Glutamatergic neuron (in vitro differentiated cells): ENCODE measurements at places on chromosomes 4 and X. TPM values are rescaled to one million over a fixed set of nuclear protein-coding genes. Genes with fewer than 3 reads are reported as not detected.

DNA sequence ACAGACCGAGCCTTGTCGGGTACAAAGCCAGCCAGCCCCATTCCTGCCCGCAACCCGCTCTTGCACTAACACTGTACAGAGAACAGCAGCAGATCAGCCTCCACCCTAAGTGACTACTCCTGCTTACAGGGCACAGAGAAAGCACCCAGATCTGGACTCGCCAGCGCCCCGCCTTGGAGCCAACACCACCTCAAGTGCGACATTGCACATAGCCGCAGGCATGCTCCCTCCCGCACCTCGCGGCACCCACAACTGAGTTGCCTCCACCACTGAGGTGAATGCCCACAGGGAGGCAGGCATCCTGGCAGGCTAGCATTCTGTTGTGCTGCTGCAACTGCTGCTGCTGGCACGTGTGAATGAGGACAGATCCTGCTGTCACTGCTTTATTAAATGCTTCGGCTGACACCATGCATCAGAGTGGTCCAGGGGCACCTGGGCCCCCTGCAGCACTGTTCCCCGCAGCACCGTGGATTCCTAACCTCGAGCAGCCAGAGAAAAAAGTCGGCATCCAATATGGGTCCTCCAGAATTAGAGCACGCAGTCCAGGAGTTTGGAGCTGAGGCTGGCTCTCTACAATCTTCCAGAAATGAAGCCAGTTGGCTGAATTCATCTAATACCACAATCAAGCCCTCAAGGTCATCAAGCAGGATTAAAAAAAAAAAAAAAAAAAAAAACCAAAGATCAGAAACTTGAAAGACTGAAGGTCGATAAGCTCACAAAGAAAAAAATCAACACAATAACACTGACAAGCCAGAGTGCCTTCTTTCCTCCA lies 352.9 kb downstream of the GASK1B start:
- H3K4me3 ChIP-seq, result no peak overlapping the region
- H3K27ac ChIP-seq, result no peak overlapping the region
- H3K4me1 ChIP-seq, result no peaks in the 10 kb centered on the region
- peak; percentile 14 for DNase-seq

COL4A5 gene
- 3.2 TPM for total RNA-seq

GRCh38 chrX:106437407-106437806 lies 174.4 kb upstream of the RADX start:
- no peaks in the 10 kb centered on the region for H3K4me1 ChIP-seq
- H3K27me3 ChIP-seq, result no peaks in the 10 kb centered on the region
- no peak for DNase-seq
- no peak overlapping the region for H3K27ac ChIP-seq
- H3K4me3 ChIP-seq, result no peak overlapping the region

DNA sequence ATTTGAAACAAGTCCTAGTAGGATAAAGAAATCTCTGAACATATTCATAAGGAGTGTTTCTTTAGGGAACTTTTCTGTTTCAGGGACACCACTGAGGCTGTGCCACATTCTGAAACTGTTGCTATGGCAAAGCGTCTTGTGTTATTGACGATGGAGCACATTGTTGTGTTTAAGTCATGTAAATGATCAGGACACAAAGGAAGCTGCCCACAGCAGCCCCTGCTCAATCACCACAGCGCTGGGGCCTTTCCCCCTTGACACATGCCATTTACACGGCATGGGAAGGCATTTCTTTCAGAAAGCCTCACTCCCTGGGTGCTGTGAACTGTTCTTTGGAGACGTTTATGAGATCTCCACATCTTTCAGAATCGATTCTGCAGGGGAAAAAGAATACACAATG lies 39.8 kb upstream of the MID1 start:
- H3K4me3 ChIP-seq, result no peak overlapping the region
- H3K27me3 ChIP-seq, result no peaks in the 10 kb centered on the region
- H3K36me3 ChIP-seq, result no peaks in the 10 kb centered on the region

MEPE gene
- not detected for total RNA-seq

- H3K27me3 ChIP-seq, result no peaks in the 10 kb centered on the region
- H3K27ac ChIP-seq, result no peak overlapping the region
- no peak for DNase-seq
- H3K36me3 ChIP-seq, result no peaks in the 10 kb centered on the region
Measured at GRCh38 chrX:45046417-45046816, 154.3 kb downstream of the DIPK2B start.

DNA sequence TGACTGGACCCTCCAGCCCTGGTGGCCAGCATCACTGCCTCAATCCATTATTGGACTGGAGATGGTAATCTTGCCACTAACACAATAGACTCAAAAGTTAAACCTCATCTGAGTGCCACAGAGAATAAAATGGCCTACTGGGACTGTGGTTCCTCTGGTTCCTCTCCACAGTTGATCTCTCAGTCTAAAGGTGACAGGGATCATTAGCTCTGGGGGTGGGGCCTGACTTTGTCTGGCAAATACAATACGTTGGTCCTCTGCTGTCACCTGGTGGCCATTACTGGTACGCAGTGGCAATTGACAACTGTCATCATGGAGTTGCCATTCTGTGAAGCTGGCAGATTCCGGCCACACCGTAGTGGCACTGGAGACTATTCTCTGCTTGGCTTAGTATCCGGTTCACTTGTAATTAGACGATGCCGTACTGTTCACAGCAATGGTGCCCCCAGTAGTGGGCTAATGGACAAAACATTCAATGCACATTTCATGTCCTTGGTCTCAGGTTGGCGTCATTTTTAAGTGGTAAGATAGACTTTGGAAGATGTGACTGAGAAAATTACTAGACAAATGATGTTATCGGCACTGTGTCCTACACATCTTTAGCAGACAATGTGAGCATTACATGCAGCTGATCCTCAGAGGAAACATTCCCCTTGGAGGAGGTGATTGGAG lies 6.7 kb downstream of the FGFBP2 start:
- H3K36me3 ChIP-seq, result peaks cover 11% of the 10 kb centered on the region
- no peak overlapping the region for H3K27ac ChIP-seq
- peak; percentile 86 for DNase-seq
- peaks cover 14% of the 10 kb centered on the region for H3K4me1 ChIP-seq
- no peak overlapping the region for H3K4me3 ChIP-seq

ALB gene
- total RNA-seq, result not detected

- DNase-seq, result no peak
- H3K4me3 ChIP-seq, result no peak overlapping the region
- no peak overlapping the region for H3K27ac ChIP-seq
- no peaks in the 10 kb centered on the region for H3K27me3 ChIP-seq
- H3K36me3 ChIP-seq, result no peaks in the 10 kb centered on the region
- H3K4me1 ChIP-seq, result no peaks in the 10 kb centered on the region
Measured at GRCh38 chrX:51641421-51642021, 22.8 kb upstream of the CENPVL3 start.

DNA sequence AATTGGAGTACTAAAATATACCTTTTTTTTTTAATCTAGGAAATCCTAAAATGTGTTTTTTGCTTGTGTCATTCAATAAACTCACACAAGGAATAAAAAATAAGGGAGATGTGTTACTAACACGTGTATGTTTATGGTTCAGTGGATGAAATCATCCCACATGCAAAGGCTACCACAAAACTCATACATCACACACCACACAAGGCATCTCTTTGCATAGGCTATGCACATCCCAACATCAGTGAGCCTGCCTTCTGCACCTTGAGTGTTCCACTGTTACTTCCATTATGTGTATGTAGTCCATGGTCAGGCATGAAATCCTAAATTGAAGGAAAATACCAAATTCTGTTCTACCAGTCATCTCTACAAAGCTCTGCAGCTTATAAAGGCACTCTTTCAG lies 213.1 kb downstream of the DCTD start:
- no peak overlapping the region for H3K4me3 ChIP-seq
- H3K36me3 ChIP-seq, result no peaks in the 10 kb centered on the region
- peaks cover 6% of the 10 kb centered on the region for H3K4me1 ChIP-seq
- H3K27ac ChIP-seq, result no peak overlapping the region

DNA sequence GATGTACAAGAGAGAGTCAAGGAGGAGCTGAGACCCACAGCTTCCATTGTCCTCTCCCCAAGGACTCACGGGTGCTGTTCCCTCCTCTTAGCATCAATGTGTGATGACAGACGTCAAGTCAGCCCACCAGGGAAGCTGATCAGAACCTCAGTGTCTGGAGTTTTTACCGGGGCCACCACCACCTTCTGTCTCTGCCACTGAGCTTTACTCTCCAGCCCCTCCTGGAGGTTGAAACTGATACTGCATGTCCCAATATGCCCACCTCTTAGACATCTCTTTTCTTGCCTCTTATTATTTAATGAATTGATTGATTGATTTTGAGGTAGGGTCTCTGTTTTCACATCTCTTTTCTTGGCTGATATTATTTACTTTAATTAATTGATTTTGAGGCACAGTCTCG lies 10.3 kb upstream of the AKAP17A start:
- no peak overlapping the region for H3K4me3 ChIP-seq
- peaks cover 2% of the 10 kb centered on the region for H3K27me3 ChIP-seq
- DNase-seq, result peak; percentile 77
- H3K36me3 ChIP-seq, result no peaks in the 10 kb centered on the region
- no peak overlapping the region for H3K27ac ChIP-seq

DNA sequence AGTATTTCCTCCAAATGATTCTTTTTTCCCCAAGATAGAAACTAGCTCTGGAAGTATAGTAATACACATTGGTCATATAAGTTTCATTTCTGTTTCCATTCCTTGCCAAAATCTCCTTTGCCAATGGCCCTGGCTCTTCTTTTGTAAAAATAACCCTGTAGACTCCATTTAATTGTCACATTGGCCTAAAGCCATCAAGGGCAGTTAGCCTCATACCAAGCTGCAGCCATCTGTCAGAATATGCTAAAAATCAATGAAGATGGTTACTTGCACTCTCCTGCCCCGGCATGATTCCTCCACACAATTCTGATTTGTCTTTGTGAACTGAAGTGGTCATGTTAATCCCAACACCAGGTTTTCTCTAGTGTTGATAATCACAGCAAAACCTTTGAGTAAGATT lies 380.5 kb downstream of the SH2D1A start:
- no peak for DNase-seq
- H3K4me3 ChIP-seq, result peak overlapping the region; percentile 57
- peaks cover 7% of the 10 kb centered on the region for H3K27me3 ChIP-seq

MAB21L2 gene
- total RNA-seq, result 3.4 TPM
